ENCODE measurements at places on chromosomes 4 and X.

- DNase-seq, result no peak
Observed at GRCh38 chr4:40856840-40857362, 107.1 kb downstream of the NSUN7 start.

- no peak for DNase-seq
Observed at GRCh38 chr4:181193131-181193930, 1049.9 kb upstream of the TENM3 start.

DNA sequence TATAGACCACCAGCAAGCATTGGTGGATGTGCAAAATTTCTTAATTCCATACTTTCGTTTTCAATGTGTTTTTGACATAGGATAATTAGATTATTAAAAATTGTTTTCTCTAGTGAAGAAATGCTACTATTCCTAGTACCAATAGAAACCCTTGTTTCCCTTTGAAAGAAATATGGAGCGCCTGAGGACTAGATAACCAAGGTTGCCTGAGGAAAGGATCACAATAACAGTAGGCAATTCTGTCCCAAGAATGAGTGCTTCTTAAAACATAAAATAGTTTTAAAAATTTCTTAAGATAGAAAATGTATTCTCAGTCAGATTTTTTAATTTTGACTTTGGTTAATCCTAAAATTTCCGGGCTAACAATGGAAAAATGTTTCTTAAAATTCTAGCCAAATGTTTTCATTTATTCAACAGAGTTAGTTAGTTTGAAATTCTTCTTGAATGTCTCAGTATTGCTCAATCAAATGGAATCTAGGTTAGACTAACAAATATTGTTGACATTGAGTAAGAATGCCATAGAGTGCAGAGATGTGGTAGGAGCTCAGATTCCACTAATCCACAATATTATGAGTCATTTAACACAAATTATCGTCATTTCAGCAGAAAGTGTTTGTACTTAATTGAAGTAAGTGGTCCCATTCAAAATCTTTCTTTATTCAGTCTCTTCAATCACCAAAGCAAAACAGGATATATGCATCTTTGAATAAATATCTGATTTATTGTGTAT, 666.0 kb downstream of the GRID2 start:
- peak; percentile 90 for DNase-seq

DNA sequence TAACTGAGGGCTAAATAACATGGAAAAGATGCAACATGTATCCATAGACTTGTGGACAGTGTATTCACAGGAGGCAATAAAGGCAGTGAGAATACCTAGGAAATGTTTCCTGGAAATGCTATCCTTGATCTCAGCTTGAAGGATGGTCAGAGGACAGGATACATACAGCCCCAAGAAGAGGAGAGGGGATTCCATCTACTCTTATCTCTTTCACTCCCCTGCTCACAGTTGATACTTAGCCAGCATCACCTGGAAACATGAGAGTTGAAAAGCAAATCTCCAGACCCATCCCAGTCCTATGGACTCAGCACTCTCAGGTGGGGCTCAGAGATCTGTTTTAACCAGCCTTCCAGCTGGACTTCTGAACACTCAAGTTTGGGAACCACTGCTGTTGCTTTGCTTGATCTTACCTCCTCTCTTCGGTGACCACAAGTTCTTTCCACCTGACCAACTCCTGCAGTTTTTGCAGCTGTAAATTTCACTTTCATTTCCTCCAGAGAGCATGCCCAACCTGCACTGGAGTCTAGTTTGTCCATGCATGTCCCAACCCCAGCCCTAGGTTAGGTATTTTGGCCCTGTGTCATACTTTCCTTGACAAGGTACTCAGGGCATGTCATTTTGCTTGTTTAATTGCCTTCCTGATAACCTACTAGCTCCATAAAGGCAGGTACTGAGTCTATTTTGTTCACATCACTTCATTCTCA, 10.4 kb downstream of the RELL1 start:
- DNase-seq, result no peak

DNA sequence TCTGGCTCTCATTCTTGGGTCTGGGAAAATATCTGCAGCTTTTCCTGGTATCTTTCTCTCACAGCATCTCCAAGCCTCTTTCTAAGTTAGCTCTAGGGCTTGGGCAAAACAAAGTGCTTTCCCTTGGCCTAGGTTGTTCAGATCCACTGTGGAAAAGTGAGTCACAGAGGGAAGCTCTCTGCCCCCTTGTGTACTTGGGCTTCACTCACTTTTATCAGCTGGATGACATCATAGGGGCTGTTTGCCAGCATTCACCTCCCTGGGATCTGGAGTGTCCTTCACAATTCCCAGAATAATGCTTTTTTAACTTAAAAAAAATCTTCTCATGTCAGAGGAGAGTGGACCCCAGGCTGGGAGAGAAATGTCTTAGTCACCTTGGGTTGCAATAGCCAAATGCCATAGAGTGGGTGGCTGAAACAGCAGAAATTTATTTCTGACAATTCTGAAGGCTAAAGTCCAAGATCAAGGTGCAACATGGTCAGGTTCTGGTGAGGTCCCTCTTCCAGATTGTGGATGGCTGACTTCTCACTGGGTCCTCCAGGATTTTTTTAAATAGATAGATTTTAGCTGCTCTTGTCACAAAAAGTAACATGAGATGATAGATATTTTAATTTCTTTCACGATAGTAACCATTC, 247.8 kb downstream of the SH2D1A start:
- peak; percentile 43 for DNase-seq

DNA sequence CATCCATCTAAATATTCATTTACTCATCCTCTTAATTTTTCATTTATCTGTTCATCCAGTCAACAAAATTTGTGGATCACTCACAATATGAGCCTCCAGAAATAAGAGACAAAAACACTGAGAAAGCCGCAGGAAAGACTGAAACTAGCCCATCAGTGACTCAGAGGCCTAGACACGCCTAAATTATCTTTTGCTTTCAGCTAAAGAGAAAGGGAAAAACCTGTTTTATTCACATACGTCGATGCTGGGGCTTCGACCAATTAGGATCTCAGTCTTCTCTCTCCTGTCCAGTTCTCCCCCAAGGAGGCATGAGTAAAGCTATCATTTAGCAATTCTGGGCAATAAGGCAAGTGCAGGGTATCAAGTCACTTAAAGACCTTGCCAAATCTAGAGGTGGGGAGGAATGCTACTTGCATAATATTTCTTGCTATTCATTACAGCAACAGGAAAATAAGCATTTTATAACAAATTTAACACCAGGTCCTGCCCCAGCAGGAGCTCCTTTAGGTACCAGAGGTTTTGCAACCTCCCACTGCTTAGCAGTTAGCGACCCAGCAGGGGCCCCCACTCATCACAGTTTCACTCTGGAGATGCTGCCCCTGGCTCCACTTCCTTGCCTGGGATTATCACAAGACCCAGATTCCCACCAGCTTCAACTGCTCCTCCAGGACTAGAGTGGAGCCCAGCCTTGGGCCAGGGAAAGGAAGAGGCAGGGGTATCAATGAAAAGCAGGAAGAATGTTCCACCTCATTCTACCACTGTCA, 30.1 kb upstream of the TMEM154 start:
- peak; percentile 32 for DNase-seq

- peak; percentile 10 for DNase-seq
Observed at GRCh38 chr4:148454835-148455234, 12.6 kb upstream of the NR3C2 start.

DNA sequence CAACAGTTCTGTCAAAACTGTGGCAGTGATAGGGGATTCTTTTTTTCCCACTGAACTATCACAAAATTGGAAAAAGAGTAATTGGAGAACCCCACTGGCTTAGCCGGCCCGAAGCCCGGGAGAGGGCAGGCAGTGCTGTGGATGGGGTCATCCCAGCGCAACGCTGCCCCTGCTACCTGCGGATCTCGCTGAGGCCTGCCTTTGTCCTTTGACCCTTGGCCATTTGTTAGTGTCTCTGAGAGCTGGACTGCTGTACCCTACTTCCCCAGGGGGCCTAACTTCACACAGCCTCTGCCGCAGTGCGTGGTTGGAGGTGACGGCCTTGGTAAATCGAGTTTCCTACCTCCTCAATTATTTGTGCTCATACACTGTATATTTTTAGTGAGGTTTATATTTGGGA, 43.0 kb upstream of the MSANTD1 start:
- DNase-seq, result no peak

DNA sequence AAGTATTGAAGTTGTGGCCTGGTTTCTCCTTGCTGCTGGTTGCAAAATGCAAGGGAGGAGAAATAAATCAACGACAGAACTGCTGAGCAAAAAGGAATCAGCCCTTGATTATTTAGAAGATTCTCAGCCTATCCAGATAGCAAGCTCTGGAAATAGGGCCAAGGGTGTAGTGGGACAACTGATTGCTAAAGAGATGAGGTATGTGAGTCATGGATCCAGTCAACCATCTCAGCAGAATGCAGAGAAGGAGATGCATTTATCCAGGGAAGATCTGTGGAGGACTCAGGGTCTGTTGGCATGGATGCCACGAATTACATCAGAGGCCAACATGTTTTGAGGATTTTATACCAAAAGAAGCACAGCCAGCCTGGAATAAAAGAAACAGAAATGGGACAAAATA, 36.7 kb downstream of the FOXR2 start:
- no peak for DNase-seq

DNA sequence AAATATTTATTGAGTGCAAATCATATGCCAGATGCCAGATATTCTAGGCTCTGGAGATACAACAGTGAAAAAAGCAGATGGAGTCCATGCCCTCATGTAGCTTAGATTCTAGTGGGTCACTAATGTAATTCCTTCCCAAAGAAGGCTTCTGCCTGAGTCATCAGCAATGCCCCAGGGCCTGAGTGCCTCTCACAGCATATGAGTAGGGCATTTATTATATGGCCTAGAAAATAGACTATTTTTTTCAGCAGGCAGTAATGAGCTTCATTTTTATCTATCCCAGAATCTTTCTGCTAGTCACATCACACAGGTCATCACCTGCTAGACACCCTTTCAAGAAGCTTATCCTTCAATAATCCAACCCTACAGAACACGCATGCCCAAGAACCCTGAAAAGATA, 22.3 kb downstream of the TMEM31 start:
- DNase-seq, result no peak

GRCh38 chrX:139759637-139760036, 51.7 kb upstream of the MCF2 start:
- peak; percentile 15 for DNase-seq

- no peak for DNase-seq
Observed at GRCh38 chr4:69124941-69125340, 28.7 kb downstream of the UGT2B7 start.

DNA sequence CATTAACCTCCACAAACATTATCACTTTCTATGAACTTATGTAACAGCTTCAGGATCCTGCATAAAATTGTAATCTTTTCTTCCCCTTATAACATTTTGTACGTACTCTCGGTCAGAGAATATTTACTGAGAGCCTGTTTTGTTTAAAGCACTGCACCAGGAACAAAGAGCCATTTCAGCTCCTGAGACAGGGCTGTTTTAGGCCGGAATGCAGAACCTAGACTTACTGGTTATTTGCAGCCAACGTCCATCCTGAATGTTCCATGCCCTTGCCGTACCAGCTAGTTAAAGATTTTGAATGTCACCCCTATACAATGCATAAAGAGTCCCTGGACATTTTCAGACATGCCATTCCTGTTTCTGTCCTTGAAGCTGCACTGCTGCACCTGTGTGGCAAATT, 248.8 kb downstream of the PCDH7 start:
- no peak for DNase-seq

GRCh38 chrX:38112566-38112965, 106.2 kb downstream of the SYTL5 start:
- DNase-seq, result no peak

GRCh38 chrX:109629310-109629709, 4.3 kb upstream of the KCNE5 start:
- DNase-seq, result no peak

- DNase-seq, result no peak
Observed at GRCh38 chr4:171186700-171187099, 626.5 kb upstream of the GALNTL6 start.

- no peak for DNase-seq
Observed at GRCh38 chr4:148164557-148164956, 277.7 kb downstream of the NR3C2 start.

DNA sequence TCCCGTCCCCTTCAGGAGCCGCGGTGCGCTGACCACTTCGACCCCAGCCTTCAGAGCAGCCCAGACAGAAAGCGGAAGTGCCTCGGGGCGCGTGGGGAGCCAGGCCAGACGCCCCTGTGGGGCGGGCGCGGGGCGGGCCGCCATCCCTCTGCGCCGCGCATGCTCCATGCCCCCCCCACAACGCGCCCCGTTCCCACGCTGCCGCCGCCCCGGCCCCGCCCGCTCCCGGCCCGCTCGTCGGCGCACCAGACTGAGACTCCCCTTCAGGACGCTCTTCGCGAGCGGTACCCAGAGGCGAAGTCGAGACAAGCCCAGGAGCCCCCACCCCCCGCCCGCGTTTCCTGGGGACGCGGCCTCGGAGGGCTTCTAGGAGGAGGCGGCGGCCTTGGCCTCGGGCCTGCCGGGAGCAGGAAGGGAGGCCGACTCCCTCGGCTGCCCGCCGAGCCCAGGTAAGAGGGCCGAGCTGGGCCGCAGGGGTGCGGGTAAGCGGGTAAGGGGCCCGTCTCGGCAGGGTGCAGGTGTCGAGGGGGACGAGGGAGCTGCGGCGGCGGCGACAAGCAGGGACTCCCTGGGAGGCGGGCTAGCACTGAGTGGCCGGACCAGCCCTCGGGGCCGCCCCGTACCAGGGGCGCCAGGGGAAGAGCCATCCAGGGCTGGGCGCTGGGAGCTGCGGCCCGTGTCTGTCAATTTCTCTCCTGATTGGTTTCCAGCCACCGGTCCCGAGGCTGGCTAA, at the start of gene ZFP92:
Gene ZFP92 (plus strand): TSS at position 218 of the 733 bp plus-strand sequence. CDS start 6,851 bp downstream, outside the sequence.
- no peak for DNase-seq
